Chondrocyte (in vitro differentiated cells): ENCODE measurements at places on chromosomes 2 and 18. TPM values are rescaled to one million over a fixed set of nuclear protein-coding genes. Genes with fewer than 3 reads are reported as not detected.

PJVK gene
- 3.7 to 6.6 TPM (median 4.2 TPM) in 3 replicates for total RNA-seq

CD207 gene
- not detected in 3 replicates for total RNA-seq

PARD3B gene
- total RNA-seq, result 24.3 to 39.6 TPM (median 24.9 TPM) in 3 replicates

GALNT5 gene
- 14.2 to 30.0 TPM (median 14.4 TPM) in 3 replicates for total RNA-seq

DSG4 gene
- total RNA-seq, result not detected in 3 replicates

POTEI gene
- 0.07 to 1.2 TPM (median 1.0 TPM) in 3 replicates for total RNA-seq

KCNS3 gene
- total RNA-seq, result 0.37 to 0.41 TPM in 2 of 3 replicates, not detected in the other

COL3A1 gene
- 7,827 to 10,007 TPM (median 8,099 TPM) in 3 replicates for total RNA-seq

TIMM21 gene
- 22.7 to 39.7 TPM (median 23.8 TPM) in 3 replicates for total RNA-seq

ZBTB7C gene
- total RNA-seq, result 1.00 to 4.4 TPM (median 1.4 TPM) in 3 replicates

PLA2R1 gene
- total RNA-seq, result 46.5 to 86.6 TPM (median 47.7 TPM) in 3 replicates

TUBB8B gene
- total RNA-seq, result not detected in 3 replicates

EHBP1 gene
- total RNA-seq, result 44.8 to 54.9 TPM (median 48.6 TPM) in 3 replicates

PREB gene
- total RNA-seq, result 44.7 to 53.0 TPM (median 49.4 TPM) in 3 replicates

LIMS4 gene
- 2.2 to 4.2 TPM (median 3.3 TPM) in 3 replicates for total RNA-seq

OTOS gene
- not detected in 3 replicates for total RNA-seq

TMEM247 gene
- total RNA-seq, result not detected in 3 replicates

DAPL1 gene
- total RNA-seq, result 0.57 to 1.4 TPM in 2 of 3 replicates, not detected in the other
